ENCODE measurements at places on chromosomes 5 and 9.

DNA sequence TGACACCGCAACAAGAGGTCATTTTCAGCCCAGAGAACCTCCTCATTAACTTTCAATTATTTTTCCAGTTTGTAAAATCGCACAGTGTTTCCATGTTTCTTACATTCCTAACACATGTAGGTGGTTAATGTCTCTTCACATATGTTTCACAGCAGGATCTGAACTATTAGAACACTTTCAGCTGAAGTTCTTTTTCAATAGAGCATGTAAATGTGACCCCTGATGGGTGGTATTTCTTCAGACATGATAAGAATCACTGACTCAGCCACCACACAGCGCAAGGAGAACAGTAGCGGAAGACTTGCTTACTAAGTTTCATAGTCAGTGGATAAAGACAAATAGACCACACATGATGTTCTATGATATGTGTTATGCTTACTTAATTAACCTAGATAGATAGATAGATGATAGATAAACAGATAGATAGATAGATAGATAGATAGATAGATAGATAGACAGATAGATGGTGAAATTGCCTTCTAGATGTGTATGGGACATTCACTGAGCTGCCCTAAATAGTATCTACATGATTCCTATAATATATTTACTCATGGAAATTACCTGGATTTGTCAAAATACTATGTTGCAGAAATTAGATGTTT lies 1992.1 kb upstream of the NUDT12 start:
- DNase-seq, result no peak

DNA sequence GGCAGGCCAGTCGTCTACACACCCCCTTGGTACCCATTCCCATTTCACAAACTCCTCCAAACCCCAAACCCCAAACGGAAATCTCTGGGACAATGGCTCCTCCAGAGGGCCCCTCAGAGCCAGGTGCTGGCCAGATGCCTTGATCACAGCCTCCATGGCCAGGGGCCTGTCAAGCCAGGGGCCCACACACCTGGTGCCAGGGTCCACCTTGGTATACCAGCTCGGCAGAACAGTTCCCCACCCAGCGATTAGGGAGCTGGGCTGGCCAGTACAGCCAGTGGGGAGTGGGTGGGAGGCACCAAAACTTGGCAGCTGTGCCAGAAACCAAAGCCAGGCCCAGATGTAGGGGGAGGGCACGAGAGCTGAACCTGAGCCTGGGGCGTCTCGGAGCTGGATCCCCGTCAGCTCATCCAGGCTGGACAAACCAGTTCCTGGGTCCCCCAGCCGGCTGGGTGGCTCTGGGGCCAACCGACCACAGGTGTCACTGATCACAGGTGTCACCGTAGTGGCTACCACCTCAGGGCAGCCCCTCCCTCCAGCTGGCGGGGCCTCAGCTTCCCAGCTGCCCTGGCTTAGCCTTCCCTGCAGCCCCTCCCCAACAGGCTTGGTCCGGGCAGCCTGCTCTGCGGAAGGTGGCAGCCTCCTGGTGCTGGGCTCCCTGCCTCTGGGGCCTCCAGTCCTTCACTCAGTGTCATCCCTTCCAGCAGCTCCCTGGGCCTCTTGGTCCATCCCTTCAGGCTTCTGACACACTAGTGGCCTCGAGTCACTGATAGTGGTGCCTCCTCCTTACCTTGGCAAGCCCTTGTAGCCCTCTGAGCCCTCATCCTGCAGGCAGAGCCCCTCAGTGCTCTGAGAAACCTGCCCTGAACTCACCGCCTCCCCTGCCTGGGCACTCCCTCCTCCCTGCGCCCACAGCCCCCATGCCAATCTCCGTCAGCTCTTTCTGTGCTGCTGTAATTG lies 6.6 kb upstream of the RMND5B start:
- no peak for DNase-seq

GRCh38 chr9:97808972-97809371 lies 44.1 kb upstream of the FOXE1 start:
- no peak for DNase-seq

DNA sequence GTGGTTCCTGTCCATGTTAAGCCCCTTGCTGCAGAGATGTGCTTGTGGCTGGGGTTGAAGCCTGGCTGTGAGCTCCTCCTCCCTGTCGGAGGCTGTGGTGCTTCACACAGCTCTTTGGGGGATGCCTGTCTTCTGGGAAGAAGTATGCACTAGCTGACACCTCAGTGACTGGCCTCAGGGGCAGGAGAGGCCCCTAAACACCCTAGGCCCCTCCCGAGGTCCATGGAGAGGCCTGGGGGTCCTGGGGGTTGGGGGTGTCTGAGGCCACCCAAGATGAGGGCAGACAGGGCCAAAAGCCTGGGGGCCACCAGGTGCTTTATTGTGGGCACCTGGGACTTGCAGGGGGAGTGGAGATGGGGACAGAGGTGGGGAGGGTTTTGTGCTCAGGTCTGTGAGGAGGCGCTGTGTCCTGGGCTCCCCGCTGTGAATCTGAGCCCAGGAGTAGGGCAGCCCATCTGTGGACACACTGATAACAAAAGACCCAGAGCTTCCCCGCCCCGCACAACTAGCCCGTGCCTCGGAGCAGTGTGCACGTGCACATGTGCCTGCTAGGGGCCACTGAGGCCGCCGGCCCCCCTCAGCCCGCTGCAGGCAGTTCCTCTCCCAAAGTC lies 92.0 kb downstream of the PHF2 start:
- DNase-seq, result no peak

DNA sequence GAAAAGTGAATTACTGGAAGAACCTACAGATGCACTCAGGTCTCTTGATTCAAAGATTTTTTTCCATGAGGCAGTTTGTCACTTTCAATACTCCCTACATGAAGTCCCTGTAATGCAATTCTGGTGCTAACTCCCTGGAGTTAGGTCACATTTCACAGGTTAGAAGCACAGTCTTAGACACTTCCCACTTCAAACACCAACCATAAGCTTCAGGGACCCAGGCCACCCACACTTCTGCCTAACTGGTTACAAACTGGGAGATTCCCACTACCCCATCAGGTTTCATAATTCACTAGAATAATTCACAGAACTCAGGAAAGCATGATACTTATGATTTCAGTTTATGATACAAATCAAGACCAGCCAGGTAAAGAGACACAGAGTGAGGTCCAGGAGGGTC lies 29.0 kb upstream of the FOXI1 start:
- no peak for DNase-seq

Data from neuronal stem cell (in vitro differentiated cells).